Activated naive CD4-positive, alpha-beta T cell (primary cell): ENCODE measurements at places on chromosomes 13 and 19.

GRCh38 chr19:50464348-50464747, 12.0 kb upstream of the EMC10 start:
- no peak for DNase-seq

GRCh38 chr19:31329819-31330218, 19.4 kb downstream of the TSHZ3 start:
- no peak for DNase-seq

DNA sequence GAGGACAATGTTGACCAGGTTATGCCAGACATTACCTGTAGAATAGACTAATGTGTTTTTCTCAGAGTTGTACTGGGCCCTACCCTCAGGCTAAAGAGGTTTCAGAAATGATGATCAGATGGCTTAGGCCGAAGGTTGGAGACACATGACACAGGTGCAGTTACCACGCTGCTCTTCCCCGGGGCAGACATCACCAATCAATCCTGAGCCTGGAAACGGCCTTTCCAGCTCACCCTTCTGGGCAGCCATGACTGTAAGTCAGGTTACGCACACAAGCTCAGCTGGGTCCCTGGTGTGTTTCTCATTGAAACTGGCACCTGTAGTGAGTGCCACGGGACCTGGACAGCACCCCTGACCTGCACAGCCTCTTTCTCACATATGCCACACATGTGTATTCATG, 299.3 kb downstream of the UQCRFS1 start:
- no peak for DNase-seq

DNA sequence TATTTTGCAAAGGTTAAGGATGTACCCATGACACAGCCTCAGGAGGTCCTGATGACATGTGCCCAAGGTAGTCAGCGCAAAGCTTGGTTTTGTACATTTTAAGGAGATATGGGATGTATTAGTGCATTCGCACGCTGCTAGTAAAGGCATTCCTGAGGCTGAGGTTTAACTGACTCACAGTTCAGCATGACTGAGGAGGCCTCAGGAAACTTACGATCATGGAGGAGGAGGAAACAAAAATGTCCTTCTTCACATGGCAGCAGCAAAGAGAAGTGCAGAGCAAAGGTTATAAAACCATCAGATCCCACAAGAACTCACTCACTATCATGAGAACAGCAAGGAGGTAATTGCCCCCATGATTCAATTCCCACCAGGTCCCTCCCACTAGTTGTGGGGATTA, 1017.4 kb downstream of the EFNB2 start:
- DNase-seq: no peak

GRCh38 chr13:37067874-37068273, 8.4 kb upstream of the SUPT20H start:
- no peak for DNase-seq

DNA sequence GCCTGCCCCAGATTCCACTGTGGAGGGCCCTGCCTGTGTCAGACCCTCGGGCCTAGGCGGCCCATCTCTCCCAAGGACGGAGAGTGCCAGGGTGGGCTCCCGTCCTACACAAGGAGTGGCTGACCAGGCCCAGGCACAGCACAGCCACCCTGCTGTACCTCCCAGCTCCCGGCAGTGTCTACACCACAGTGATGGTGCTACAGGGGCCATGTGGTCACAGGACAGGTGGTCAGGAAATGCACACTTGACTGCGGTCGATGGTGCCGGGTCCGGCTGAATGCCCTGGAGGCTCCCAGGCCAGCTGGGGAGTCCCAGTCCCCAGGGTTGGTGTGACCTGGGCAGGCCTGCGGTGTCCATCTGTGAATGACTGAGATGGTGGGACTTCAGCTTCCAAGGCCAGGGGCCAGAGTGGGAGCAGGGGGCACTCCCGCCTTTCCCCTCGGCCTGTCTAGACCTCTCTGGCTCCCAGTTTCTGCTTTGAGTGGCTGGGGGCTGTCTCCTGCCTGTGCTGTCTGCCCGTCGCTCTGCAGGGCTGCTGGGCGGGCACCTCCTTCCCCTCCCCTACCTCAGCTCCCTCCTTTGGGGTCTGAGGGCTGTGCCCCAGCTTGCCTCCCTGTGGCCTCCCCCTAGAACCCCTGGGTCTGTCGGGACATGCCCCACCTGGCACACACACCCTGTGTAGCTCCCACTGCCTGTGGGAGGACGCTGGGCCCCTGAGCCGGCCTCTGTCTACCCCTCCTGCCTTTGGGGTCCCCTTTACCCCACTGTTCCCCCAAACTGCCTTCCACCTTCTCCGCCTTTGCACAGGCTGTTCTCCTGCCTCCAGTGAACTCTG, 12.5 kb downstream of the DDA1 start:
- DNase-seq: no peak

DNA sequence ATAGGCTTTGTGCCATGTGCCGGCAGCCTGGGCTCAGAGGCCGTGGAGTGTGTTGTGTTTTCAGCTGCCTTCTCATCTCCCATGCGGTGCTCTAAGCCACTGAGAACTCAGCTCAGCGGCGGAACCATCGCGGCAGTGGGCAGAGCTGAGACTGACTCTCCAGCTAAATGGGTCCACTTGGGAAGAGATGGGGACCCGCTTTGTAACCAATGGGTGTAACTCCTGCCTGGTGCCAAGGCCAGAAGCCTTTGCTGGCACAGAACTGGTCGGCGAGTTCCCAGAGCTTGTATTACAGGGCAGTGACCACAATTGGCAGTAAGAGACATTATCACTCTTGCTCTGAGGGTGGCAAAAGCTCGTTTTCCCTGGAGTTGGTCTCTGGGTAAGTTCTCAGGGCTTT, 183.0 kb downstream of the STK24 start:
- no peak for DNase-seq

DNA sequence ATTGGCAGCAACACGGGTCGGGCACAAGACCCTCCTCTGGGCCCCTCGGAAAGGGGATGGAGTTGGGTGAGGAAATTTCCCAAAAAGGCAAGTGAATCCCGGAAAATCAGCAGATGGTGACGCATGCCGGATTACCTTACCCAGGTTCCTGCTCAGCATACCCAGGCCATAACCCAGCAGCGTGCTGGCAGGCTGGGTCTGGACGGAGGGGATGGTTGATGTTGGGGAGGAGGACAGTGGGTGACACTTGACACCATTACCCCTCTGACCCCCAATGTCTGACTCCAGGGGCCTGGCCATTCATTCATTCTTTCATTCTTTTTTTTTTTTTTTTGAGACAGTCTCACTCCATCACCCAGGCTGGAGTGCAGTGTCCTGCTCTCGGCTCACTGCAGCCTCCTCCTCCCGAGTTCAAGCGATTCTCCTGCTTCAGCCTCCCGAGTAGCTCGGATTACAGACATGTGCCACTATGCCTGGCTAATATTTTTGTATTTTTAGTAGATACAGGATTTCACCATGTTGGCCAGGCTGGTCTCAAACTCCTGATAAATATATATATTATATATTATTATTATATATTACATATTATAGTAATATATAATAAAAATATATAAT, 799 bp downstream of the PVR start:
- no peak for DNase-seq

- no peak for DNase-seq
These were observed 133.2 kb downstream of the VWA8 start for GRCh38 chr13:41827507-41828213.

DNA sequence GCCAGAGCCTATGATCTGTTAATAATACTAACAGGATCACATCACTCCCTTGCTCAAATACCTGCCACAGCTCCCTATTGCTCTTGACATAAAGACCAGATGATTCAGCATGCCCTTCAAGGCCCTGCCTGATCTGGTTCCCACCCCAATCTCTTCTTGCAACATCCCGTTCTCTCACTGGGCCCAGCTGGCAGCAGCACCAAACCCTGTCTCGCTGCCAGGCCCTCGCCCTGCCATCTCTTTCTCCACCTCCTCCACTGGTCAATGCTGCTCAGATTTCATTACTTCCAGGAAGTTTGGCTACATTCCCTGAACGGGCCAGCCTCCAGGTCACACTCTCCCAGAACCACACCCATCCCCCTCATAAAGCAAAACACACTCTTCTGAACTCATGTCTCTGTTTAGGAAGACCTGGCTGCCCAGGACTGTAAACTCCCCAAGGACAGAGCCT, 8.6 kb upstream of the BCAT2 start:
- no peak for DNase-seq

DNA sequence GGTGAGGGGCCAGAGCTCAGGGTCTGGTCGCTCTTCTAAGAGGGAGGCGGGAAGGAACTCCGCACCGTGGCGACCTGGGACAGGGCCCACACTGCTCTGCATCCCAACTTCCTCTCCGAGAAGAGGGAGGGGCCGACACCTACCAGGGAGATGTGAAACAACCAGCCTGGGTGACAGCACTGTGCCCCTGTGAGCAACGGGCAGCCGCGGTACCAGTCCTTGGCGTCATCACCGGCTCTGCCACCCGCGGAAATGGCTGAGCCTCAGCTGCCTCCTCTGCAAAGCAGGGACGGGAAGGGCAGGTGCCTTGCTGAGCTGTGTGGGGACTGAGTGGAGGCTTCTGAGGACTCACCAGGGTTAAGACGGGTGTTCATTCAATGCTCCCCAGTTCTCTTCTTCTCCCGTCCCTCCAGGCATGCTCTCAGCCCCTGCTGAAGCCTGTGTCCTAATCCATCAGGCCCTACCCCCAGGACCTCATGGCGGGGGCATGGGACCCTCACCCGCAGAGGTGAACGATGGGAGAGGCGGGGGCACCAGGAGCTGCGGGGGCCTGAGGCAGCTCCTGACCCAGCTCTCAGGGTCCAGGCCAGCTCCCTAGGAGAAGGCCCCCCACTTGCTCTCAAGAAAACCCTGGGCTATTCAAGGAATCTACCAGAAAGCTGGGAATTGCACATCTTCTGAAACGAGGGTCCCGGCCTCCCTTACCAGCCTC, 9.3 kb downstream of the ZNF787 start:
- peak; percentile 14 for DNase-seq

DNA sequence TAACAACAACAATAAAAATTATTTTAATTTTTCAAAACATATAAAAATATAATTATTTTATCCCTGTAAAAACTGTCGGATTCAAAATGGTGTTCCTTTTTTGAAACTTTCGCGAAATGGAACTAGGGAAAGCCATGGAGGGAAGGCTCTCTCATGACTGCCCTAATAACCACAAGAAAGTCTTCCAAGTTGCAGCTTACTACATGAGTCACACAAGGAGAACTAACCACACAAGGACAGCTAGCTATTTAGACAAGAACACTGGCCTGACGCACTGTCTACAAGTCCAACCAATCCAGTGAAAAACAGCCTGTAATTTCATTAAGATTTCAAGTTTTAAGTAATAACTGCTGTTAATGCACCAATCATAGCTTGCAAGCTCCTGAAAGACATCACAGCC, 319.2 kb upstream of the PCDH9 start:
- DNase-seq: no peak

DNA sequence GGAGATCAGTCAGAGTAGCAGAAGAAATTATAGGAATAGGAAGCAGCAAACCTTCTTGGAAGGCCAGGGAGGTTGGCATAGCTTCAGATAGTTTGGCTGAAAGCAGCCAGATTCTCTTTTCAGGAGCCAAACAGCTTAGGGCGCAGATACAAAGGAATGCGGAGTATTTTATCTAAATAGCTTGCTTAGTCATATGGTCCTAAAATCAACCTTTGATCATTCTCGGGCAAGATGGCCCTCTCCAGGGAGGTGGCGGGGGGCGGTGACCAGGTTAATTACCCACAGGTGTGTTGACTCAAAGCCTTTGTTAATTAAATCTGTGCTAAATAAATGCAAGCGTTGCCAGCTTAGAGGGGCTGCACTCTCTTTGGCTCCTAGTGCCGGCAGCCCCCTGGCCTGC, 12.5 kb upstream of the NCR1 start:
- DNase-seq: no peak

- no peak for DNase-seq
These were observed 156.4 kb downstream of the UQCRFS1 start for GRCh38 chr19:29056535-29056934.
